ENCODE measurements at places on chromosomes 6 and 20. TPM values are rescaled to one million over a fixed set of nuclear protein-coding genes. Genes with fewer than 3 reads are reported as not detected.

DNA sequence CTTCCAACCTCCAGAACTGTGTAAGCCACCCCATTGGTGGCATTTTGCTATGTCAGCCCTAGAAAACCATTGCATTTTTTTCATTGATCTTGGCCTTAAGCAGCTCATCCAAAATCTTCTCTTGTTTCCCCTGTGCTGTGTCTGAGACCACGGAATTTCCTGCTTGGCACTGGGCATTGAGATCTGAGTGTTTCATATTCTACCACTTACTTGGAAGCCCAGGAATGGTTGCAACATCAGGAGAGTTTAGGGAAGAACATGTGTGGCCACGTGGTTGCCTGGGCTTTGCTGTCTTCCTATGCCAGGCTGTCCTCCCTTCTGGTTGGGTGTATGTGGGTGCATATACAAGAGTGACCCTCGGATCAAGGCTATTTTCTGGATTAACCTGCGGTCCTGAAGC is 139.3 kb upstream of the PMEPA1 start:
- DNase-seq, result no peak

GRCh38 chr6:145885431-145885830 is 70.8 kb upstream of the FBXO30 start:
- DNase-seq, result no peak

GRCh38 chr6:82072121-82072521 is 175.4 kb downstream of the IBTK start:
- no peak for DNase-seq

- no peak for DNase-seq
These were observed 67.3 kb downstream of the LY86 start for GRCh38 chr6:6655805-6656251.

DNA sequence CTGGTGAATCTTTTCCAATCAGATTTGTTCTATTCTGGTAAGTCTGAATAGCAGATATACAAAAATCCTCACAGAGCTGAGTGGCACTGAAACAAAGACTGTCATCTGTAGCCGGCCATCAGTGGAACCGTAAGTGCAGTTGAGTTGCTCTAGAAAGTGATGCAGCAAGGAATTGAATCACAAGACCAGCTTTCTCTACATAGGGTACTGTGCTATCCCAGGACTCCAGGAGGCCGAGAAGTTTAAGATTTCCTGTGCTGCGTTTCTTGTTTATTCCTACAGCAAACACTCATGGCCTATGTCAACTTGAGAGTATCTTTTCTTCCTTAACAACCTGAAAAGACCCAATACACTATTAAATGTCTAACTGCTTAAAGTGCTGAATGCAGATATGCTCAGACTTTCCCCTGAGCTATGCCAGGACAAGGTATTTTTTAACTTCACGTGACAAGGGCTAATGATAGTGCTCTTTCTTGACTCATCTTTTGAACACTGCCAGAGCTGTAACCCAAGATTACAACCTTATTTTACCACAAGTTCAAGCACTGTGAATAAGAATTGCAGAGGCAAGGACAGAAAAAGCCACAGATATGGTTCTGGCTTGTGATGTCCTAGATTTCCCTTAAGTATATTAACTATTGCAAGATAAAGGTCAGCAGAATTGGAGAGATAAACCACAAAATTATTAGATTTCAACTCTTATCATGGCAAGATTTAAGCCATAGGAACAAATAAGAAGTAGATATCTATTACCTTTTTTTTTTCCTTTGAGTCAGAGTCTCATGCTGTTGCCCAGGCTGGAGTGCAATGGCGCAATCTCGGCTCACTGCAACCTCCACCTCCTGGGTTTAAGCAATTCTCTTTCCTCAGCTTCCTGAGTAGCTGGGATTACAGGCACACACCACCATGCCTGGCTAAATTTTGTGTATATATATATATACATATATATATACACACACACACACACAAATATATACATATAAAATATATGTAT is 71.6 kb downstream of the GJA1 start:
- no peak for DNase-seq

GRCh38 chr6:56891754-56892153 is 63.2 kb upstream of the BEND6 start:
- DNase-seq, result peak; percentile 30

- no peak for DNase-seq
These were observed 39.7 kb downstream of the PIM1 start for GRCh38 chr6:37209461-37210205.

GRCh38 chr20:3378138-3378537 is 29.3 kb downstream of the DNAAF9 start:
- no peak for DNase-seq

- no peak for DNase-seq
These were observed 277.6 kb downstream of the CLIC5 start for GRCh38 chr6:45738057-45738455.

GRCh38 chr6:147774856-147775255 is 266.4 kb downstream of the SAMD5 start:
- peak; percentile 9 for DNase-seq

- peak; percentile 91 for DNase-seq
These were observed 60.1 kb downstream of the SEL1L2 start for GRCh38 chr20:13930281-13930680.

GRCh38 chr6:110322874-110323242 is 35.3 kb downstream of the METTL24 start:
- DNase-seq, result no peak

- no peak for DNase-seq
These were observed 156.1 kb downstream of the SYCP2 start for GRCh38 chr20:59777331-59777725.

DNA sequence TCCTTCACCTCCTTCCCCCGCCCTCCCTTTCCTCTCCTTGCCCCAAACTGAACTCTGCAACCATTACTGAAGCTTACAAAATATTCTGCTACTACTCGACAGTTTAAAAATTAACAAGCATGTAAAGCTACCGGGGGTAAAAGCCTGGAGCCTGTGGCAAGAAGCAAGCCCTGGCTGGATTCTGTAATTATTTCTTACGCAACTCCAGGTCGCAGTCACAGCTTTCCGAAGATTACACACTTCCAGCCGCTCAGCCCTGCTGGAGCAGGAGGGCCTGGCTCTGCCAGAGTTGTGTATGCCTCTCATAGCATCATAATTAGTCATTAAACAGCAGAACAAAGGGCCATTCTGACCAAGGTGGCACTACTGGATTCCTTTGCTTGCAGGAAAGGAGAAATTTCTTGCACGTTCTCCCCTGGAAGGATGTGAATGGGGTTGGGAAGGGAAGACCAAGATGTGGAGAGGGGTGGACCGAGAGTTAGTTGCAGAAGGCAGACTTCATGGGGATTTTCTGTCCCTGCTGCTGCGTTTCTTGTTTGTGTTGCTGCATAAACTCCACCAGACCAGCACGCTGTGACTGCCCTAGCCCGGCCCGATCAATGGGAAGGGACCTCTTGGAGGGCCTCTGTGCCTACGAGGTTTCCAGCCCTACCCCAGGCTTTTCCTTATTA is 23.6 kb downstream of the FOXQ1 start:
- DNase-seq, result peak; percentile 96

GRCh38 chr20:49505518-49505917 is 23.1 kb upstream of the KCNB1 start:
- no peak for DNase-seq

DNA sequence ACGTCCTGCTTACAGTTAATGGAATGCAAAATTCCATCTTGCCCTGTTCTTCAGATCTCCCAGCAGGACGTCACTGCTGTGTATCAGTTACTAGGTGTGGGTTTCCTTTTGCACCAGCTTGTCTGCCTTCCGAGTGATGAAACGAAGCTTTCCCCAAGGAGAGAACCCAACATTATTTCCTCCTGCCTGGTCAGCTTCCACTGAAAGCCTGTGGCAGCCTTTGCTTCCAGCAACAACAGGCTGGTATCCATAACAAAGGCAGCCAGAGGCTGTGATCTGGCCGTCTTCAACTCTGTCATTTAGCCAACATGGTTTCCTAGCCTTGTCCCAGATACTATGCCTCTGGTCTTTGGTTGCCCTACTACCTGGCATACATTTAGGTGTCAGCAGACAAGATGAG is 78.9 kb upstream of the HEY2 start:
- no peak for DNase-seq

DNA sequence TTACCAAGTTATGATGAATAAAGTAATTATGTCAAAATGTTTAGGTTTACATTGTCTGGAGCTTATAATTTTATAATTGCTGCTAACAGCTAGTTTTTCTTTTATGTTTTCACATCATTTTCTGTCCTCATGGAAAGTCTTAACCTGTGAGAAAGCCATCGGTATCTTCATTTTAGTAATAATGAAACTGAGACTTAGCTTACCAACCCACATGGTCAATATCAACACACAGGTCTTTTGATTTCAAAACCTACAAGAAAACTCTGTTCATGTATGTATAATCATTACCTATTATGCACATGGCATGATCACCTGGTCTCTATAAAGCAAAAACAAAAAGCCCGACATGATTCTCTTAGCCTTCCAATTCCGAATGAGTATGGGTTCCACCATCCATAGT is 61.9 kb downstream of the KCNQ5 start:
- no peak for DNase-seq

- DNase-seq, result no peak
These were observed 120.3 kb downstream of the KCNQ5 start for GRCh38 chr6:72742001-72742673.

- DNase-seq, result no peak
These were observed 98.1 kb downstream of the RALGAPA2 start for GRCh38 chr20:20614391-20614790.

DNA sequence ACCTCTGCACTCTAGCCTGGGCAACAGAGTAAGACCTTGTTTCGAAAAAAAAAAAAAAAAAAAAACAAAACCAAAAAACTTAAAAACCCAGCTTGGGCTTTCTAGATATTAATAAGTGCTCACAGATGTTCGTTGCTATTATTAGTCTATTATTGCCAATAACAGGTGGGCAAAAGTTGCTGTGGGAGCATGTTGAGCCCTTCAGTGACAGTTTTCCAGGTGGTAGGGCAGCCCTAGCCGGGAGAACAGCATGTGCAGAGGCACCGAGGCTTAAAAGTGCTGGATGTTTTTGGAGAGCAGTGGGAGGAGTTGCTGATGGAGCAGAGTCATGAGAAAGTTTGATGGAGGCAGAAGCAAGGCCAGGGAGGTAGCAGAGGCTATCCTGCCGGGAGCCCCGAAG is 4.4 kb downstream of the PPP1R16B start:
- DNase-seq, result no peak

GRCh38 chr20:58993332-58994248 is 12.5 kb downstream of the NELFCD start:
- peak; percentile 25 for DNase-seq

- DNase-seq, result peak; percentile 49
These were observed 12.5 kb downstream of the ITPR3 start for GRCh38 chr6:33633462-33634158.

GRCh38 chr6:45608252-45608913 is 230.6 kb upstream of the SUPT3H start:
- DNase-seq, result peak; percentile 93

- no peak for DNase-seq
These were observed 43.0 kb upstream of the CCR6 start for GRCh38 chr6:167079853-167080297.

- DNase-seq, result no peak
These were observed 1.0 kb upstream of the SOX18 start for GRCh38 chr20:64050261-64051032.

- DNase-seq, result no peak
These were observed 28.9 kb downstream of the ELMO2 start for GRCh38 chr20:46377518-46377917.

- no peak for DNase-seq
These were observed 60.4 kb downstream of the SOX4 start for GRCh38 chr6:21653905-21654304.

DNA sequence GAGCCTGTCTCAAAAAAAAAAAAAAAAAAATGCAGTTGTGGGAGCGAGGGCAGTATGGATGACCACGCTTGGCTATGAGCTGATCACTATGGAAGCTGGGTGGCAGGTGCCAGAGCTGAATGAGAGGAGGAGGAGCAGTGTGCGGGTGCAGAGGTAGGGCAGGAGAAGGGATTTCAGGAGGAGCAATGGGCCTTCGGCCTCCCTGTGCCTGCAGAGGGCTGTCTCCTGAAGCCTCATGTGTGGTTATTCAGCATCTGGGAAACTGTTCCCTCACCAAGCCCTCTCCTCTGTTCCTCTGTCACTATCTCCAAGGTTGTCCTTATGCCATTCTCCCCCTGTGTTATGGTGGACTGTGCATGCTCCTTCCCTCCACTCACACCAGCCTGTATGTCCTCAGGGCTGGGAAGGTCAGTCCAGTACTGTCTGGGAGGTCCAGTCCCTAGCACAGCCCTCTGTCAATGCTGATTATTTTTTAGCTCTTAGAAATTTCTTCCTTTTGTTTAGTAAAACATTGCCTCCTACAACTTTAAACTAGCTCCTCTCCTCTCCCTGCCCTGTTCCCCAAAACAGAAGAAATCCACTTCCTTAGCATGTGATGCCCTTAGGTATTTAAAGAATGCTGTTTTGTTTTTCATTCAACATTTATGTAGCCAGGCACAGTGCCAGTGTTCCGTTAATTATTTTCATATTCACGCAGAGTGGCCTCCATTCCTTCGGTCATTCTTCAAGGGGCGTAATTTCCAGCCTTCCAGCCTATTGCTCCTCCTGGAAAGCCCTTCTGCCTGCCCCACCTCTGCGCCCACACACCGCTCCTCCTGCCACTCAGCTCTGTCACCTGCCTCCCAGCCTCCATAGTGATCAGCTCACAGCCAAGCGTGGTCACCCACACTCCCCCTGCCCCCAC is 48.9 kb downstream of the CNBD2 start:
- DNase-seq, result peak; percentile 26

DNA sequence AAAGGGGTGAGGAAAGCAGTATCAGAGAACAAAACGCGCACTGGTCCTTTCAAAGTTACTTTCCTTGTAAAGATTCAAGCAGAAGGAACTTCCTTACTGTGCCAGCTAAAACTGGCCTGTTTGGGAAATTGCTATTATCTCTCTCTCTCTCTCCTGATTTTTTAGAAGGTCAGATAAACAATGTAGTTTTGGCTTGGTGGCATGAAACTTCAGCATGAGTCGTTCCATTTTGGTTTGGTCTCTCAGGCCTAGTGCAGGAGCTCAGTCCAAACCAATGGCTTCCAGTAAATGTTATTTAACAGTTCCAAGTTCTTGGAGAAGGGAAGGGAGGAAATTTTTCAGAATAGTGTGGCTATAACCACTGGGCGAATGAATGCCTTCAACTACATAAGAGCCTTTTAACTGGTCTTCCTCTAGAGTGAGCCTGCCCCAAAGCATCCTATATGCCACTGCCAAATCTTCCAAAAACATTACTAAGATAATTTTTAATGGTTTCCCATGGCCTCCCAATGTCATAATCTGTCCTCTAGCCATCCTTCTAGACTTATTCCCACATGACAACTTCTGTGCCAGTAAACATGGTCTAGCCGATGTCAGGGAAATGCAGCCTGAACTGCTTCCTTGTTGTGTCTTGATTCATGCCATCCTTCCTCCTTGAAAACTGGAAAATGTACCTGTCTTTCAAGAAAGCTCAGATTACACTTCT is 9.1 kb upstream of the SNX9 start:
- DNase-seq, result peak; percentile 51

Gene CST7
- not detected for total RNA-seq

Gene SIM1
- not detected for total RNA-seq

Gene ACTL10
- total RNA-seq, result 2.8 TPM

Gene PTCHD4
- total RNA-seq, result not detected

Gene CEP162
- 2.3 TPM for total RNA-seq

Gene GTF2H4
- total RNA-seq, result 21.7 TPM

Gene C6orf52
- total RNA-seq, result 0.80 TPM

Gene BANF2
- total RNA-seq, result not detected

Gene TRIM38
- total RNA-seq, result 6.4 TPM

Gene IP6K3
- total RNA-seq, result not detected

Gene LRRC73
- total RNA-seq, result 0.22 TPM

Gene BPIFB2
- total RNA-seq, result not detected
